ENCODE measurements at places on chromosomes 12 and 14.

DNA sequence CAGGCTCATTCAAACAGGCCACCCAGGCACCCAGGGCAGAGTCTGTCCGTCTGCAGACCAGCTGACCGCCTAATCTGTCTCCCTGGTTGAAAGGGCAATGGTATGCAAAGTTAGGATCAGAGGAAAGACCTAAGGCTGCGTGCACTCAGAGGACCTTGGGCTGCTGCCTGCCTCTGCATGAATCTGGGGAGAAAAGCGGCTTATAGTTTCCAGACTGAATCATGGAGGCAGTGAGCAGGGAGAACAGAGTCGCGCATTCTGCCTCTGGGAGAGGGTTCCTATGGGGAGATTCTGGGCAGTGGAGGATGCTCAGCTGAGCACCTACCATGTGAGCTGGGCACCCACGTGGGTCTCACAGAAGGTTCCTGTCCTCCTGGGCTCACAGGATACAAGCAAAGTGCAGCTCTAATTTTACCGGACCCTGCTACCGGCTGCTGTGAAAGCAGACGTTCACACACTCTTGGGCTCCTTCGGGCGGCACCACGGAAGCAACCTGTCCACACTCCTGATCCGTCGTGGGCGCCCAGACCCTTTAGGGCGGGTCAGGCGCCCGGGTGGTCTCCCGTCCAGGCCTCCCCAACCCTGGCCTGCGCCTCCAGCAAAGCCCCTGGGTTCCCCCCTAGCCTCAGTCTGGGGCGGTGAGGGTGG, 772 bp downstream of the SCARB1 start:
- DNase-seq = peak; percentile 59

GRCh38 chr14:72947366-72948160, 21.3 kb downstream of the DCAF4 start:
- DNase-seq = no peak

GRCh38 chr12:93589081-93589480, 16.6 kb downstream of the SOCS2 start:
- no peak for DNase-seq

DNA sequence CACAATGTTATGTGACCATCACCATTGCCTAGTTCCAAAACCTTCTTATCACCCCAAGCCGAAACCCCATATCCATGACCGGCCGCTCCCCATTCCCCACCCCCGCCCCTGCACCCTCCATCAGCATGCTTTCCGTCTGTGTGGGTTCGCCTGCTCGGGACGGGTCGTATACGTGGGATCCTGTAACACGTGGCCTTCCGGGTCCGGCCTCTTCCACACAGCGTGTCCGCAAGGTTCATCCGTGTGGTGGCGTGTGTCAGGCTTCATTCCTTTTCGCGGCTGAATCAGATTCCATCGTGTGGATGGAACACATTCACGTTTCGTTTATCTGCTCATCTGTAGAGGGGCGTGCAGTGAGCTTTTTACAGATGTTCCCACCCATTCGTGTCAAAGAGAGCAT, 41.4 kb downstream of the RIMBP2 start:
- DNase-seq = no peak

DNA sequence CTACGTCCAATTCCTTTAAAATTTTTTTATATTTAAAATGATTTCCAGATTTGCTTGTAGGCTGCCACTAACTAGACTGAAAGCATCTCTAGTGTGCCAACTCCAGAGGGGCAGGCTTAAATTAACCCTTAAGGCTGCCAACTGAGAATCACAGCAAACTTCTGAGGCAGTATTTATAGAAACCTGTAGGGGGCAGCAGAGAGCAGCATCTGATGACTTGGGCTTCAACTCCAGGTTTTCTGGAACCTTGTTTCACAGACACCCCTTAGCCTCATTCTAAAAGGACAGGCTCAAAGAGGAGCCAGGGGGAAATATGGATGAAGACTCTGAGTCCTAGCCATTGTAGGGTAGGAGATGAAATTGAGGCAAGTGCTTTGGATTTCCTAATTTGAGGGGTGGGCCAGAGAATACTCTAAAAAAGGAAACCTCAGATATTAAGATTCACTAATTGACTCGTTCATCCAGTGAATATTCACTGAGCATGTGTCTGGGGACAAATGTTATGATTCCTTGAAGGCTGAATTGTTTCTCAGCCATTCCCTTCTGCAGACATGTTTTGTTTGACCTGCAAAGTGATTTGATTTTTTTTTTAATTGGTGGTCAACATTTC, 63.3 kb upstream of the HSPB8 start:
- peak; percentile 66 for DNase-seq

- DNase-seq = no peak
These were observed 28.2 kb downstream of the GLRX5 start for GRCh38 chr14:95562892-95563685.

GRCh38 chr12:101847325-101847724, 16.6 kb upstream of the GNPTAB start:
- no peak for DNase-seq

DNA sequence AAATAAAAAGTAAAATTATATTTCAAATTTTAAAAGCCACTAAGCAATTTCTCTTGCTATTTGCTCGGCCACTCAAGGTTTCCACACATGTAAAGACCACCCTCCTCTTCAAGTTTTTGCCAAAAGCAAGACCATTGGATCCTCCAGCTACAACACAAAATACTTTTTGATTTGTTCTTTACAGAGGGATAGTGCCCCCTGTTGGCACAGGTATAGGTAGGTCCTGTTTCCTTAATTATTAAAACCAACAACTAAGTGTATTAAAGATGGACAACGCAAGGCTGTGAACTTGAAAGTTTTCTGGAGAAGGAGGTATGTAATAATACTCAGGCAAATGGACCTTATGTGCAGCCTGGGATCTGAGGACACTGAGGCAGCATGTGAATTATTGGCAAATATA, 23.8 kb downstream of the ATP6V1D start:
- no peak for DNase-seq

DNA sequence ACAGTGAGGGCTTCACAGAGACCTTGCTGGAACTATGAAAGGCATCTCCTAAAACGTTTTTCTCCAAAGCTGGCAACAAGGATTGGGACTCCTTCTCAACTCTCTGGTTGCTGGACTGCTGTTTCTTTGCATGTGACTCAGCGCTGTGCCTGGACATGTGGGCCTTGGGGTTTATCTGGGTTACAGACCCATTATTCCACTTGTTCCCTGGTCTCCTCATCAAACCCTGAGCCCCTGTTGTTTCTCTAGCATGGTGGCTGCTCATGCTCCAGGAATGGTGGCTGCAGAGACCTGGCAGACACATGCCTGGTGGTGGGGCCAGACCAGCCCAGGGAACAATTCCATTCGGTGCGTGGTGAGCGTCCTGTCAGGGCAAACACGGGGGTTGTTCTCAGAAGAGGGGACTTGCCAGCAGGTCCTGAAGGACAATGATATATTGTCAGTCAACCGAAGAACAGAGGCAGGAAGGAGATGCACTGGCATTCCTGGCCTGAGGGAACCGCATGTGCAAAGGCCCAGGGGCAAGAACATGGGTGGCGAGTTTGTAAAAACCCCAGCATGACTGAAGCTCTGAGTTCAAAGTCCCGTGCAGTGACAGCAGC, 320.1 kb upstream of the RTL1 start:
- no peak for DNase-seq

DNA sequence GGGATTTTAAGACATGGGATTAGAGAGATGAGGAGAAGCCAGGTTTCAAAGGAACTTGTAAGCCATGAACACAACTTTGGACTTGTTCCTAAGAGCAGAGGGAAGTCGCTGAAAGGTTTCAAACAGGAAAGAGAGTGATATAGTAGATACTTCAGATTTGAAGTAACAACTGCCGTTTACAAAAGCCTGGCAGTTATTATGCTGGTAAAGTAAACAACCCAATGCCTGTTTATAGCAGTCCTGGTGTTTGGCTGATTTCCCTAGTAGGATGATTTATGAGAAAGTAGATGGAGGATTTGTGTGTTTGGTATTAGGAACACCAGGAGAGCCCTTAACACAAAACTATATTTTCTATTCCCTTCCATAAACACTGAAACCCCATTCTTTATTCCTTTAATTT, 285.7 kb downstream of the RMST start:
- no peak for DNase-seq

DNA sequence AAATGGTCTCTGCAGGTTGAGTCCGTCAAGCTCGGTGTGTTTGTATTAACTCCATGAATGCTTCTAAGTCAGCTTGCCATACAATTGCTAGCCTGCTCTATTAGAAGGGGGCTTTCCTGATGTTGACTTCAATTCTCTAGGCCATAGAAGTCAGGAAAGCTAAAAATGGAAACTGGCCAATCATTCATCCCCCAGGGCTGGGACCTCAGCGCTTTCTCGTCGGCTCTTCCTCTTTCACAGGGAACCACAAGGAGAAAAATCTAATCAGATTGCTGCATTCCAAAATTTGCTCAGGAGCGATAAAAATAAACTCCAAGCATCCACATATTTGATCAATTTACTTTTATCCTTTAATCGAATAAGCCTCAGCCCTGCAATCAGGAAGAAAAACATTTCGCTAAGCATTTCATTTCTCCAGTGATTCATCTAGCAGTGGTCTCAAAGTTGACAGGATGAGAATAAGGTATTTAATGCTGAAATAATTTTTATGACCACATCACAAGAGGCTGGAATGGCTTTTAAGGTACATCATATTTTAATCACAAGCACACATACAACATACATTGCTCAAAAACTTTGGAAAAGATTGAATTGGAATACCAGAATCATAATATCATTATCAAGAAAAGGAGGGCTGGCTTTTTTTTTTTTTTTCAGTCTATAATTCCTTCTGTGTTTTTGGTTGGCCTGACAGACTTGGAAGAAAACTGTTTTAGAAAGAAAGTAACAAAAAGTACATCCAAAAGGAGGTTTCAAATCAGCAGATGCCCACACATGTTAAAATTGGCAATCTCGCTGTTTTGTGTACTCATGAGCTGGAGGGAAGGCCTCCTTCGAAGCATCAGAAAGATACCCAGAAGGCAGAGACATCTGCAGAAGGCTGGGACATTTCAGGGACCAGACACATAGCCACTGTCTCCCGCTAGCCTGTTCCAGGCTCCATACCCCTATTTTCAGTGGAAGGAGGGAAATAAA, 316.3 kb downstream of the NUAK1 start:
- no peak for DNase-seq

GRCh38 chr12:120199595-120200306, 1.2 kb downstream of the RPLP0 start:
- DNase-seq = no peak

DNA sequence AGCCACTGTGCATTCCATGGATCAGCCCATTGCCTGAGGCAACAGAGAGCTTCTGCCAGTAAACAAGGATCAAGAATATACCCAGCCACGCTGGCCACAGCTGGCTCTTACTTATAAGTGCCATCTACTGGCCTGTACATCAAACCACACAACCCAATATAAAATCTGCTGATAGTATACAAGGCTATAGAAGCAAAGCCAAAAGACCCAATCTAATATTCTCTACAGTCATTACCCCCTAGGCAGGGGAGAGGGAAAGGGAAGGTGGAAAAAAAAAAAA, 4.4 kb upstream of the FAM186B start:
- no peak for DNase-seq

- DNase-seq = no peak
These were observed 291.1 kb upstream of the TBX3 start for GRCh38 chr12:114974826-114975639.

GRCh38 chr14:59829469-59830337, 40.9 kb downstream of the RTN1 start:
- DNase-seq = no peak

DNA sequence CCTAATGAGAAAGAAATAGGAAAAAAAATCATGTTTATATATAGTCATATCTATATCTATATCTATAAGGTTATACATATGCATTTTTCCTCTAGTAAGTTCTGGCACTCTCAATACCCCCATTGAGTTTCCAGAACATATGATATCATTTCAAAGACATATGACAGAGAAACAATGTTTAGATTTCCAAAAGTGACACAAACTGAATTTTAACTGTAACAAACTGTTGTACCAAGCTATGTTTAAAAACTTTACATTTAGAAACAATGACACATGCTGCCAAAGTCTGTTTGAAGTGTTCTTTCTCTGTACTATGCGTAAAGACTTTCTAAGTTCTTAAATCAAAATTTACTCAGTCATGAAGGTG, 171.6 kb downstream of the PRKD1 start:
- DNase-seq = no peak

- no peak for DNase-seq
These were observed 2.1 kb upstream of the TUBA1A start for GRCh38 chr12:49190974-49191373.

DNA sequence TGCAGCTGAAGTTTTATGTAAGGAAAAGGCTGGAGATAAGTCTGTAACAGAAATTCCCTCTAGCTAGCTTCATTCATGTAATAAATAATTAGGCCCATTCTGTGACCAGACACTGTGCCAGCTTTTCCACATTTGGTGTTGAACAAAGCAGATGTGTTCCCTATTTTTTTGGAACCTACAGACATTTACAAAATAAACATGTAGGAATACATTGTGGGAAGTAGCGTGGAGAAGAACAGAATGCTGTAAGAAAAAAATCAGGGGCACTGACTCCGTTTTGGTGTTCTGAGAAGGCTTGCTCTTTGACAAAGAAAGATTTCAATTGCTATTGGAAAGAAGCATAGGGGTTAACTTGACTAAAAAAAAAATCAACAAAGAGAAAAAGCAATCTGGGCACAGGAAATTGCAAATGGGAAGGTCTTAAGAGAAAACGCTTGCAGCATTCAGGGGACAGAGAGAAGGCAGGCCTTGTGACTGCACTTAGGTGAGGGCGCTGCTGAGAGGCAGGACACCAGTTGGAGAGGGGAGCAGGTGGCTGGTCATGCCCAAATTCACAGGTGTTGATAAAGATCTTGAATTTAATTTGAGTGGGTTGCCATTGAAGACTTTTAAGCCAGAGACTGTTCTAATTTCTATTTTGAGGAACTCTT, 4.0 kb downstream of the FAR2 start:
- no peak for DNase-seq

- DNase-seq = no peak
These were observed 197.8 kb downstream of the VRK1 start for GRCh38 chr14:96994999-96995398.

- DNase-seq = no peak
These were observed 17.5 kb upstream of the BEGAIN start for GRCh38 chr14:100604709-100605108.

DNA sequence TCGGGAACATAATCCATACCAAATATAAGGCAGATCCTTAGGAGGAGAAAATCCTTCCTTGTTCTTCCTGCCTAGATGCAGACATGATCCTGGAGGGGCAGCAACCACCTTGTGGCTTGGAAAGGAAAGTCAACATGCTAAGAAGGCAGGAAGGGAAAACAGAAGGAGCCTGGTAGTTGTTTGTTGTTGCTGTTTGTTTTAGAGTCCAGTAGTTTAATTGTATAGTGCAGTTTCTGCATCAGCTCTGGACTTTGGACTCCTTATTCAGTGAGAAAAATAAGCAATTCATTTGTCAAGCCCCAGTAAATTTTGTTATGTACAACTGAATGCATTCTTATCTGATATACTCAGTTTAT, 45.7 kb upstream of the APPL2 start:
- DNase-seq = no peak

GRCh38 chr12:131827961-131828534, at the start of gene MMP17:
TSS of gene MMP17 (plus strand) at chr12:131828393. CDS start at chr12:131828495, 102 bp downstream.
- DNase-seq = peak; percentile 82
